ENCODE measurements at places on chromosomes 1 and 21.

DNA sequence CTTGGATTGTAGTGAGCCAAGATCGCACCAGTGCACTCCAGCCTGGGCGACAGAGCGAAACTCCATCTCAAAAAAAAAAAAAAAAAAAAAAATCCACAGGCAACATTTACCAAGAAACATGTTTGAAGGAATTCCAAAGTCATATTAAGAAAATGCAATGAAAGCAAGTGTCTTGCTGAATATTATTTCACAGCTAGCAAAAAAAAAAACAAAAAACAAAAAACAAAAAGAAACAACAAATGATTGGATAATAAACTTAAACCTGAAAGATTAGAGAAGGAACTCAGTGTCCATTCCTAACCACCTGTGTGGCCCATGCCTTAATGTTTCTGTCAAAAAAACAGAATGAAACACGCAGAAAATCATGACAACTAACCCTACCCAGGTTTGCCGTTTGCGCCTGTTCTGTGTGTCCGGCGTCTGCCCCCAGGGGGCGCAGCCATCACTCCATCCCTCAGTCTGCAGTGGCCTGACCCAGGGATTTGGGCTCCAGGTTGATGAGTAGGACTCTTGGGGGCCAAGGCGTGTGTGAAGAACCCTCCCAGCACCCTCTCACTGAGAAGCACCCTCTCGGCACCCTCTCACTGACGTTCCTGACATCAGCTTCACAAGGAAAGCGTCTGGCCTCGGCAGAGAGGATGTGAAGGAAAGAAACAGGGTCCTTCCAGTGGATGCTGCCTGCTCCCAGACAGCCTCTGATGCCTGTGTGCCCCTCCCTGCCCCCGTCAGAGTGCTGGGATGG, 19.2 kb upstream of the PTTG1IP start:
- no peak for DNase-seq

- no peak for DNase-seq
Measured at GRCh38 chr21:46211786-46212720, 16.5 kb downstream of the LSS start.

DNA sequence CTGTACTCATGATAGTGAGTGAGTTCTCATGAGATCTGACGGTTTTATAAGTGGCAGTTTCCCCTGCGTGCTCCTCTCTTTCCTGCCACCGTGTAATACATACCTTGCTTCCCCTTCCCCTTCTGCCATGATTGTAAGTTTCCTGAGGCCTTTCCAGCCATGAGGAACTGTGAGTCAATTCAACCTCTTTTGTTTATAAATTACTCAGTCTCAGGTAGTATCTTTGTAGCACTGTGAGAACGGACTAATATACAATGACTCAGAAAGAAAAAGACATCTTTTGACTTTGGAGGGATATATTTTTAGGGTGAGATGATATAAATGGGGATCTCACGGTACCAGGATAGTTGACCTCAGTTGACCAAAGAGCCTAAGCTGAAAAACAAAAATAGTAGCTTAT, 74.7 kb upstream of the BACH1 start:
- DNase-seq = no peak

GRCh38 chr1:12409681-12410080, 179.9 kb downstream of the VPS13D start:
- no peak for DNase-seq

DNA sequence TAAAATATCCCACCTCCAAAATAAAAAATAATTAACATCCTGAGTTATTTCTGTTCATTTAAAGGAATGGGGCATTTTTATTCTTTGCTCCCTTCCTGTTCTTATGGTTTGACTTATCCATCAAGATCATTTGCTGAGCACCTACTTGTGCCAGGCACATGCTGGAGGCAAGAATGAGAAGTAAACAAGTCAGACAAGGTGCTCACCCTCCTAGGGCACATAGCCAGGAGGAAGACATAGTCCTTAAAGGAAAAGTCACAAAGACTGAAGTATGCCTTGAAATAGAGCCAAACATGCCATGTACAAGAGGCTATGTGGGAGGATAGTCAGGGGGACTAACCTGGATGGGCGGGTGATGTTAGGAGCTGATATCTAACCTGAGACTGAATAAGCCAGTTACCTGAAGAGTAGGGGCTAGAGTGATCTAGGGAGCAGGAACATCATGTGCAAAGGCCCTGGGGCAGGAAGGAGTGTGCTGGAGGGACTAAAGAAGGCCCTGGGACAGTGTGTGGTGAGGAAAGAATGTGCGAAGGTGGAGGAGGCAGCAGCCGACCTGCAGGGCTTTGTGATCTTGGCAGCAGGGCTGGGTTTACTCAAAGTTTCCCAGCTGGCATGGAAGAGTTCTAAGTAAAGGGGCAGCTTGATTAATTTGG, 233.5 kb downstream of the MATN1 start:
- DNase-seq = no peak

GRCh38 chr1:204941421-204942338, 71.0 kb downstream of the NFASC start:
- DNase-seq = no peak

GRCh38 chr1:20355828-20356735, 65.4 kb downstream of the VWA5B1 start:
- no peak for DNase-seq

DNA sequence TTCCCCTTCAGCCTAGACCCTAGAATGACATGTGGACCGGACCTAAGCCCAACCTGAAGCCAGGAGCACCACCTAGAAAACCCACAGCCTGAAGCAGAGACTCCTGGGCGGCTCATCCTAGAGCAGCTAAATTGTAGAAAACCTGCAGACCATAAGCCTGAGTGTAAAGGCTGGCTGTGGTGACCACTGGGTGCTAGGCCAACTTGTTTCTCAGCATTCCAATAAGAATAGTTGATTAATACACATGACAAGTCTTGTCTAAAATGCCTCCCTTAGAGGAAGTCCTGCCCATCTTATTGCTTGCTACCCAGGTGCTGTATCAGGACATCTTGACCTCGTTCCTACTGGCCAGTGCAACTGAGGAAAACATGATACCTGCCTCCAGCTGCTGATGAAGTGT, 23.3 kb upstream of the CASQ2 start:
- DNase-seq = no peak

GRCh38 chr1:167833904-167834303, 80.0 kb downstream of the ADCY10 start:
- DNase-seq = no peak

DNA sequence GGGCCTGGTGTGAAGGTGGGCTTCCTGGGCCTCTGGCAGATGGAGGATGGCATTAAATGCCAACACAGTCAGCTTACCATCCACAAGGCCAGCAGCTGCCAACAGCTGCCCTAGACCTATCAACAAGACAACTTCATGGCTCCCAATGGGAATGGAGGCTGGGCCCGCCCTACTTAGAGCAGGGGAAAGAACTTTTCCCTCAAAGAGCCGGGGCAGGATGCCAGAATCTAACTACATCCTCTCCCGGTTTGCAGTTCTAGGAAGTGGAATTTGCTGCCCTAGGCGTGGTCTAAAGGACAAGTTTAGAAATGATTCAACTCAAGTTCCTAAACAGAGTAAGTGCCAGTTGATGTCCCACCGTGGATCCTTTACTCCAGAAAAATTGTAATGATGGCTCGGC, 13.1 kb downstream of the ICMT start:
- DNase-seq = no peak

DNA sequence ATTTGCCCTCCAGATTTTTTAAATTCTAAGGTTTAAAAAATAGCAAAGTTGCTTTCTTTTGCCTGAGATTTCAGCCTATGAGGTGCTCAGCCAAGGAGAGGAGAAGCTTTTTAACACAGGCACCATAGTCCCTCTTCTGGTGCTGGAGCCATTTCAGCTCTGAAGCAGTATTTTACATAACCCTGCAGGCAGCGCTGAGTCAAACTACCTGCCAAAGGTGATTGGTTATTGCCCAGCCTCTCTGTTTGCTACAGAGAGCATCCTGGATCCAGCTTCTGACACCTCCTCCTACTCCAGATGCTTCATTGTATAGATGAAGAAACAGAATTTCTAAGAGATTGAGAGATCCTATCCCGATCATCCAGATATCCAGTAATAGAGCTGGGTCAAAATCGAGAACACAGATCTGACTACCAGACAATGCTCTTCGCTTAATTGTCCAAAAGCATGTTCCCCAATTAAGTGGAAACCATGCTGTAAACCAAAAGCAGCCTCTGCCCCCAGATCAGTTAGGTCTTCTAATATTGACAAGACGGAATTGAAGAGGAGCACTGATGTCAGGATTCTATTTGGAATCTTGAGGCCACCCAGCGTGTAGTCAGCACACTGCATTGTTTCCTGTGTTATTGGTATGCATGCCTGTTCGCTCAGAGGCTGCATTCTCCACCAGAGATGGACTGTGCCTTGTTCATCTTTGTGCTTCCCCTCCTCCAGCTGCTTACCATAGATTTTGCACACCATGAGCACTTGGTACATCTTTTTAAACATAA, 22.1 kb downstream of the RGS8 start:
- no peak for DNase-seq

GRCh38 chr1:179767177-179767581, 24.1 kb downstream of the FAM163A start:
- no peak for DNase-seq

GRCh38 chr1:92037400-92037799, 7.6 kb downstream of the EPHX4 start:
- no peak for DNase-seq

Measured in ascending aorta (tissue), 2 donors.